CD14-positive monocyte (primary cell): ENCODE measurements at places on chromosomes 16 and 17.

GRCh38 chr17:39238311-39238972 is 12.7 kb upstream of the STAC2 start:
- peak; percentile 65 for DNase-seq

DNA sequence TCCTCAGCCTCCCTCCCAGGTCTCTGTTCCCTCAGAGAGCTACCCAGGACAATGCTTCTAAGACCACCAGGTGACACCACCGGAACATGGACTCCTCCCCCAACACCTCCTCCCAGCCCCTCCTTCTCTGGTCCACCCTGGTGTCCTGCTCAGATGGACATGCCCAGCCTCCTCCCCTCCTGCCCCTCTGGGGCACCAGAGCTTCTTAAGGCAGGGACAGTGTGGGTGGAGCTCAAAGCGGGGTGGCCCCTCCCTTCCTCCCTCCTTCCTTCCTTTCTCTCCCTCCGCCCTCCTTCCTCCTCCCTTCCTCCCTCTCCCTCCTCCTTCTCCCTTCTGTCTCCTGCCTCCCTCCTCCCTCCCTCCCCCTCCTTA is 22.7 kb downstream of the TRPV3 start:
- no peak for DNase-seq

GRCh38 chr16:85424260-85425073 is 188.7 kb upstream of the GSE1 start:
- DNase-seq, result no peak

- DNase-seq, result no peak
Observed at GRCh38 chr16:27538528-27538927, 11.2 kb downstream of the GTF3C1 start.

GRCh38 chr16:28623172-28623711 is 13.4 kb upstream of the SULT1A1 start:
- DNase-seq, result peak; percentile 52

DNA sequence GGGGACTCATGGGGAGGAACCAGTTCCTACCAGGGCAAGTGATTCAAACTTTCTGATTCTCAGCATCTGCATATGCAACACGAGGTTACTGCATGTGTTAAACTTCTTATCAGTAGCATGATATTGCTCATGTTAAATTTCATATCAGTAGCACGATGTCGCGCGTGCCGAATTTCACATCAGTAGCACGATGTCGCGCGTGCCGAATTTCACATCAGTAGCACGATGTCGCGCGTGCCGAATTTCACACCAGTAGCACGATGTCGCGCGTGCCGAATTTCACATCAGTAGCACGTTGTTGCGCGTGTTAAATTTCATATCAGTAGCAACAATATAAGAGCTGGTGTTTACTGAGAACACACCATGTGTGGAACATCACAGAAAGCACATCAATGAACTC is 221.6 kb downstream of the GSG1L start:
- DNase-seq, result no peak

GRCh38 chr16:87855852-87856715 is 13.2 kb downstream of the SLC7A5 start:
- DNase-seq, result peak; percentile 66

- no peak for DNase-seq
Observed at GRCh38 chr17:5798094-5798493, 213.8 kb upstream of the NLRP1 start.

DNA sequence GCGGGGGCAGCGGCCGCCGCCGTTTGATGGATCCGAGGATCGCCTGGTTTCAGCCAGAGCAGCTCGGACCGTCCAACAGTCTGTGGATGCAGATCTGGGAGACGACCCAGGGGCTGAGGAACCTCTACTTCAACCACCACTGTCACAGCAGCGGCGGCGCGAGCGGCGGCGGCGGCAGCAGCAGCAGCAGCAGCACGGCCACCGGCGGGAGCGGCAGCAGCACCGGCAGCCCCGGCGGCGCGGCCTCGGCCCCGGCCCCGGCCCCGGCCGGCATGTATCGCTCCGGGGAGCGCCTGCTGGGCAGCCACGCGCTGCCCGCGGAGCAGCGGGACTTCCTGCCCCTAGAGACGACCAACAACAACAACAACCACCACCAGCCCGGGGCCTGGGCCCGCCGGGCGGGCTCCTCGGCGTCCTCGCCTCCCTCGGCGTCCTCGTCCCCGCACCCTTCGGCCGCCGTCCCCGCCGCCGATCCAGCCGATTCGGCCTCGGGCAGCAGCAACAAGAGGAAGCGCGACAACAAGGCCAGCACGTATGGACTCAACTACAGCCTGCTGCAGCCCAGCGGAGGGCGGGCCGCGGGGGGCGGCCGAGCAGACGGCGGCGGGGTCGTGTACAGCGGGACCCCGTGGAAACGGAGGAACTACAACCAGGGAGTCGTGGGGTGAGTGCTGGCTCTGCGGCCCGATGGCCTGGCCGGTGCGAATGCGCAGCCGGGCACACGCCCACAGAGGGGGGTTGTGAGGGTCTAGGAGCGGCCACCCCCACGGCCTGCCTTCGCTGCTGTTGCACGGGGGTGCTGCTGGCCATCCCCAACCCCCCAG is 702 bp downstream of the TENT4B start:
- DNase-seq, result peak; percentile 45

- no peak for DNase-seq
Observed at GRCh38 chr17:494601-495265, 142.1 kb upstream of the RPH3AL start.

- no peak for DNase-seq
Observed at GRCh38 chr17:15893658-15894024, 51.3 kb upstream of the ADORA2B start.

DNA sequence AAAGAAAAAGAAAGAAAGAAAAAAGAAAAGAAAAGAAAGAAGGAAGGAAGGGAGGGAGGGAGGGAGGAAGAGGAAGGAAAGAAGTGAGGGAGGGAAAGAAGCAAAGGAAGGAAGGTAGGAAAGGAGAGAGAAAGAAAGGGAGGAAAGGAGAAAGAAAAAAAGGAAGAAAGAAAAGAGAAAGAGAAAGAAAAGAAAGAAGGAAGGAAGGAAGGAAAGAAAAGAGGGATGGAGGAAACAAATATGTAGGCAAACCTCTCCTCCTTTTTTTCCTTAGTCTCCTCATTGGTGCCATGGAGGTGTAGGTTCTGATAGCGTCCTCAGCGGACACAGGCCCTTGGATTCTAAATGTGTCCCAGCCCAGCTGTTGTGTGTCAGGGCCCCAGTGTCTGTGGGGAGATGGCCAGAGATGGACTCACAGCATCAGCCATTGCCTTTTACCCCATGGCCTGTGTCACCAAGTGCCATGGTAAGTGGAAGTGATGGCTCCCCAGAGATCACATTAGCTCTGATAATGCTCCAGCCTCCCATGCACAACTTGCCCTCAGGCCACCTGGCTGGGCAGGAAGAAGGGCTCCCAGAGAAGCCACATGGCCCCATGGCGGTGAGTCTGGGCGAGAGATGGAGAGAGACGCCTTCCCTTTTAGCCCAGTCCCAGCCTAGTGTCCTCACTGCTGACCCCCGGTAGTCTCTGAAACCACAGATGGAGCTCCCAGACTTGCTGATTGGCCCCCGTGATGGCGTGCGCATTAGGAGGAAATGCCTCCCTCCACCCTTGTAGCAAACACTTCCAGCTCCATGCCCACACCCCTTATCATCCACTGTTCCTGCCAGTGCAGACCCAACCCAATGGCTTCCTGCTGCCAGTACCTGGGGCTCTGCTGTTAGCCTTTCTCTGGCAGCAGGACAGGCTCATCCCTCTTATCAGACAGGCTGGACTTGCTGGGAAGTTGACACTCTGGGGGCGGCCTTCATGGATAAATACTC is 3.7 kb upstream of the SLC6A2 start:
- no peak for DNase-seq

DNA sequence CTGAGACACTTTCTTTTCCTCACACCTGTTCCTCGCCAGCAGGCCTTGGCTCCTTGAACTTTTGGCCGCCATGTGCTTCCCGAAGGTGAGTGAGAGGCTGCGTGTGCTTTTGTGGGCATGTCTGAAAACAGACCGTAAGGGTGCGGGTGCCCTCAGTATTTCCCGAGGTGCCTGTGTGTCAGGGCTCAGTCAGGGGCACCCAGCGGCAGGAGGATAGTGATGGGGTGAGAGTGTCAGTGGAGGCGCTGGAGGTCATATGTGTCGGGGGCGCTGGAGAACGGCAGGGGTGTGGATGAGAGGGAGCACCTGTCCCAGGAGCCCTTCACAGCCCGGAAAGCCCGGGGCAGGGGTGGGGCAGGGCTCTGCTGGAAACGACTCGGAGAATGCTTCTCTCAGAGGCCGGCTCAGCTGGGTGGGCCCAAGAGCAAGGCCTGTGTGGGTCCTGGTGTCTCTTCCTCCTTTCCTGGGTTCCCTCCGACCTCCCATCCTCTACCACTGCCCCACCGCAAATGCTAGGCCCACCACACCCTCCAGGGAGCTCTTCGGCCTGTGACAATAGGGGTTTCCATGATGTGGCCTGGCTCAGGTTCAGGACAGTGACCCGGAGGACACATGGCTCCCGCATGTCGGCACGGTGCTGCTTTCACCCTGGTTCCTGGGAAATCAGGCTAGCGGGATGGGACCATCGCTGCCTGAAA is 451 bp downstream of the IL32 start:
- no peak for DNase-seq

- DNase-seq, result no peak
Observed at GRCh38 chr16:77611386-77611785, 110.9 kb upstream of the NUDT7 start.

DNA sequence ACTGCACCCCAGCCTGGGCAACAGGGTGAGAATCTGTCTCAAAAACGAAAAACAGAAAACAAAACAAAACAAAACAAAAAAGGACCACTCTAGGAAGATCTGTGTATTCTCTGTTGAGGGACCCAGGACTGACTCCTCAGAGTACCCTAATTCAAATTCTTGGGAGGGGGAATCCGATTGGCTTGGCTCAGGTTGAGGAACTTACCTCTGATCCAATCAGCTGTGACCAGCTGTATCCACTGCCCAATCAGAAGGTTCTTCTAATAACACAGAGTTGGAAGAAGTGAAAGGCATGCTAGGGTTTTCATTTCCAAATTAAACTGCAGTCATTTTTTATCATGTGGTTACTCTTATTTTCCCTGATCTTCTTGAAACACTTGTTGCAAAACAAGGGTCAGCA is 105.9 kb upstream of the CACNG3 start:
- DNase-seq, result no peak

DNA sequence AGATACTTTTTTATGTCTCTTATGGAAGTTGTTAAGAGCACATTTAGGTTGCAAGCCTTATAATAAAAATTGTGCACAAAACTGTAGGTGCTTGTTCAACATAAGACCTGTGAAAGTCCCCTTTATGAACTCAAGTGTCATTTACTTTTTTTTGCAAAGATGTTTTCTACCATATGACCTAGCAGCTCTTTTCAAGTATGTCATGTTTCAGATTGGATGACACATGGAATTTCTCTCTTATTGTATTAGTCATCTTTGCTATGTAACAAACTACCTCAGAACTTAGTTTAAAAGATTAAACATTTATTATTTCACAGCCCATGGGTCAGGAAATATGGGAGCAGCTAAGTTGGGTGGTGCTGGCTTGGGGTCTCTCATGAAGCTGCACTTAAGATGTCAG is 57.9 kb downstream of the PHKB start:
- DNase-seq, result no peak

GRCh38 chr17:69880591-69881112 is 194.4 kb upstream of the KCNJ16 start:
- DNase-seq, result no peak

DNA sequence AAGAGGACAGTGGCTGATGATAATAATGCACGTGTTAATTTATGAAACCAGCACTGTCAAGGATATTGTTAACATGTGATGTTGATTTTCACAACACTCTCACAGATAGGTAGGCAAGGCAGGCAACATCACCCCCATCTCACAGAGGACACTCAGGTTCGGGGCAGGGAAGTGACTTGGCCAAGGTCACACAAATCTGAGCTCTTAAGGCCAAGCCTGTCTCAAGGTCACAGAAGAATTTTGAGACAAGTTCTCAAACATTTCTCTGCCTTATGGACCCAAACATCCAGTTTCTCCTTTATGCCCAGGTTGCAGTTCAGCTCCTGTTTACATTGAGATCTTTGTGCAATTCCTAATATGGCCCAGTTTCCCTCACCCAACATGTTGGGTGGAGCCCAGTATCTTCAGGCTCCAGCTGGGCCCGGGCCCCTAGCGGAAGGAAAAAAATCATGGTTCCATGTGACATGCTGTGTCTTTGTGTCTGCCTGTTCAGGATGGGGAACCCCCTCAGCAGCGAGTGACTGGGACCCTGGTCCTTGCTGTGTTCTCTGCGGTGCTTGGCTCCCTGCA is 1.3 kb downstream of the SLC2A4 start:
- no peak for DNase-seq

DNA sequence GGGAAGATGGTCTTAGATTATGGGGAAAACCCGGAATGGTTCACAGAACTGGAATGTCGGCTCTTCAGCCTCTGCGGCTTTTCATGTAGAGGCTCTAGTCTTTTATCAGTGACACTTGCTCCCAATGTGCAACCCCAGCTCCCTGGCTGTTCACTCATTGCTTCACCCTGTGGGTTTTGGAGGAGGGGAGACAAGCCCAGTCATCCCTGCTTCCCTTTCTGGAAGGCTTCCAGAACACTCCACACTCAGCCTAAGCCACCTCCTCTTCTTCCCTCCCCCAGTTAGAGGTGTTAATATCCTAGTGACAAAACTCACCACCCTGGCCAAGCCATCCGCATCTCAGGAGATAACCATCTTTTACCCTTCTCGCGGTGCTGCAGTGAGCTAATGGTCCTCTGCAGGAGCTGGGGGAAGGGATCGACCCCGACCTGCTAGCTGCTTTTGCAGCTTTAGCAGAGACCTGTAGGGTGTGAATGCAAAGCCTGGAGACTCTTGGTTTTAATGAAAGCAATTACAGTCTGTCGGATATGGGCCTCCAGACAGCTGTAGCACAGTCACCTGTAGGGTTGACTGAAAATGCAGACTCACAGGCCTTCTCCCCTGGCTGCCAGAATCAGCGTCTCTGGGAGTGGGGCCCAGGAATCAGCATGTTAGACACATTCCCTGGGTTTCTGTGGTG is 24.3 kb upstream of the LASP1NB start:
- DNase-seq, result peak; percentile 81

DNA sequence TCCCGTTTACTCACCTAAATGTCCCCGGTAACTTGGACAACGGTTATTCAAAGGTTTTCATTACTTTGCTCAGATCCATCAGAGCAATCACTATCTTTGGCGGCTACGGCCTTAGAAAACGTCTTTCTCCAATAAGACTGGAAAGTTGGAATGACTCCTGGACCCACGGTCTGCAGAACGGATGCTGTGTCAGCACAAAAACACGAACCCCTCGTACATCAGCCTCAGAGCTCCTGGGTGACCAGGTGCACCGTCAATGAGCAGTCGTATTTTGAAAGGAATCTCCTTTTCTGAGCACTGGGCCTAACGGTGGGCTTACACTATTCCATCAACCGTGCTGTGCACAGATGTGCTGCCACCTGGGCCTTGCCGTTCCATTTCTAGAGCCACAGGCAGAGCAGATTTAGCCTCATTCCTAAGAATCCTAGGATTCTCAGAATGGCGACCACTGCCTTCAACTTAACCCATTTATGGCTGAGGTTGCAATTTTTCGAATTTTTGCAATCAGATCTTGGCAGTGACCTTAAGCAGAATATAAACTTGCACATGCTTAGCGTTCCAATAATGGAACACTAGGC is 110.8 kb upstream of the ZNF750 start:
- DNase-seq, result no peak
